ENCODE measurements at places on chromosomes 5 and 9. TPM values are rescaled to one million over a fixed set of nuclear protein-coding genes. Genes with fewer than 3 reads are reported as not detected.

TAF11L11 gene
- total RNA-seq: not detected

C8G gene
- total RNA-seq: 1.2 TPM

LCN15 gene
- not detected for total RNA-seq

NR4A3 gene
- 4.1 TPM for total RNA-seq

C5orf46 gene
- total RNA-seq: 5.0 TPM
